ENCODE measurements at places on chromosomes 3 and 15.

- no peak for DNase-seq
These were observed 135.8 kb downstream of the LRRK1 start for GRCh38 chr15:101054991-101055390.

- no peak for DNase-seq
These were observed 542.5 kb upstream of the UBE2E2 start for GRCh38 chr3:22660606-22661005.

DNA sequence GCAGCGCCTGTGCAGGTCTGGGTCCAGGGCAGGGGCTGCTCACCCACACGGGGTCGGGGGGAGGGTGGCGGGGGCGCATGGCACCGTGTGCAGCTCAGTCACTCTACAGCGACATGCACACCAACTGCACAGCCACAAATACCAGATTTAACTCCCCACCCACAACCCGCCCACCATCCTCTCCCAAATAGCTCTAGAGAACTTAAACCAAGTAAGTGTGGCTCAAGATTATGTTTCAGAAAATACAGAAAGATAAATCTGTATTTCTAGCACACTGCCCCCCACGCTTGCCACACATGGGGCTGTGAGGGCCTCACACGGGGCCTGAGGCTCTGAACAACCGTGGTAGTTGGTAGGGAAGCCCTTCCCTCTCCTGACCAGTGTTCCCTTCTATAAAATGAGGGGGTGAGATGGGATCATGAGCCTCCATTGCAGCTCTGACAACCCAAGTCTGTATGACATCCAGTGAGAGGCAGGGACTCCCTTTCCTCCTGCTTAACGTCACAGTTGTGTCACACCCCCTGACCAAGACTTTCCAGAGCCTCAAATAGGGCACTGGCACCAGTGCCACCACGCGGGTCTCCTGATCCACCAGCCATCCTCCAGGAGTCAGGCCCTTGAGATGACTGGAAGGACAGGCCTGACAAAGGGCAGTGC is 23.1 kb downstream of the POC1A start:
- no peak for DNase-seq

DNA sequence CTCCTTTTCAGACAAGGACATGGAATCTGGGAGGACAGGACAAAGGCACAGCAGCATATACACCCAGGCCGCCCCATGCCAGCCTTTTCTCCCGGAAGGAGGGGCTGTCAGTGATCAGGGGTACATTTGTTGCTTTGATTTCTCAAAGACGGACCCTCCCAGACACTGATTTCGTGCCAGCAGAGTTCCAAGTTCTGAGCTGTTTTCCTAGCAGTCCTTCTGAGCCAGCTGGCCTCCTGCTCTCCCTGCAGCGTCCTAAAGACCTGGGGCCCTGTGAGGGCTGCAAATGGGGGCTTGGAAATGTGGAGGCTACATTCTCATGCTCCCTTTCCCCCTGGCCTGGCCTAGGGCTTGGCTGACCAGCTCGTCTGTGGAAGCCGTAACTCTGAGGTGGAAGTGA is 22.3 kb downstream of the CTSH start:
- DNase-seq, result no peak

DNA sequence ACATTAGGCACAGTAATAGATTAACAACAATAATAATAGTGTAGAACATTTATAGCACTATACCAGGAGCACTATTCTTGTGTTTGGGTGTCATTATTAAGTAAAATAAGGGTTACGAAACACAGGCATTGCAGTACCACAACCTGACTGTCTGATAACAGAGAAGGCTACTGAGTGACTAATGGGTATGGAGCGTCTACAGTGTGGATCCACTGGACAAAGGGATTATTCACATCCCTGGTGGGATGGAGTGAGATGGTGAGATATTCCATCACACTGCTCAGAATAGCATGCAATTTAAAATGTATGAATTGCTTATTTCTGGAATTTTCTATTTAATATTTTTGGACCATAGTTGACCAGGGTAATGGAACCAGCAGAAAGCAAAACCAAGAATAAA is 18.2 kb downstream of the MINDY4B start:
- no peak for DNase-seq

GRCh38 chr3:31417486-31417885 is 115.2 kb upstream of the STT3B start:
- no peak for DNase-seq

DNA sequence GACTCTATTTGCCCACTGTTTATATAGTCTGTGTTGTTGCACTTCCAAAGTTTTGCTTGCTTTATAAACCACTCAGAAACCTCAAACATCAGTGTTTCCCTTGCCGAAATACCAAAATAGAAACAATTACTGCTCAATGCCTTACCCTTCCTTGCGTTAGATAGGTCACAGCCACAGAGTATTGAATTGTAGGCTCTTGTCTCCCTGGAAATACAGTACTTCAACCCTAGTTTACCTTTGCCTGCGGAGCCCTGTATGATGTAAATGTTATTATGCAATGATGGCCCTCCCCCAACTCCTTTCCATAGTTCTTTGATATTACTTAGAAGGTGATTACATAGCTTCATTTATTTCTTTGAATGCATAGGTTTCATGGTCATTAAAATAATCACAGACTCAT is 44.2 kb downstream of the SOX2 start:
- DNase-seq, result no peak

GRCh38 chr15:92570391-92570790 is 85.2 kb downstream of the FAM174B start:
- no peak for DNase-seq

GRCh38 chr15:53875139-53875538 is 103.1 kb upstream of the UNC13C start:
- DNase-seq, result no peak

DNA sequence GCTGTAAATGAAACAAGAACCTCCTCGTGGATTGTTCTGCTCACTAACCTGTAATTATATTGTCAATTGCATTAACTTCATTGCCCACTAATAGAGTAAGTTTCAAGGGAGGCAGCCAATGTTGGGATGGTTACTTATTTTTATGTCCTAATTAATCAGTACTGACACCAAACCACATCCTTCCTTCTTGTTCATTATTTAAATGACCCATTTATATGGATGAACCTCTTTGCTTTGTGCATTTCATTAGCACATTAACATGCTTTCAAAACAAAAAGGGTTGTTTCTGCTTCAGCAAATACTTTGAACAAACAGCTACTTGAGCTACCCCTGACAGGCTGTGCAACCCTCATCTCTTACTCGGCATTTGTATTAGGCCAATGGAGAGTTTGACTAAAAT is 374.2 kb downstream of the MECOM start:
- DNase-seq, result no peak

GRCh38 chr15:77173487-77173886 is 102.6 kb upstream of the TSPAN3 start:
- no peak for DNase-seq

DNA sequence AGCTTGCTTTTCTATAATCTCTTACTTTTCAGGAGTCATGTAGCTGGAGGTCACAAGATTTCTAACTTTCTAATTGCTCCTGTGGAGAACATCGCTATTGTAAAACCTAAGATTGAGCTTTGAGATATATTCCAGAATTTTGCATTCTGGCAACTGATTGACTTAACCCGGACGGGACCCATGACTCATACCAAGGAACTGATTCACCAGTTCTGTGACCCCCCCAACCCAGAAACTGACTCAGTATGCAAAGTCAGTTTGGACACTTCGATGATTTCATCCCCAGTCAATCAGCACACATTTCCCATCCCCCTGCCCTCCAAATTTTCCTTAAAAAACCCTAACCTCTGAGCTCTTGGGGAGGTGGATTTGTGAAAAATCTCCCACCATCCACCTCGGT is 396.5 kb upstream of the GBE1 start:
- DNase-seq, result no peak

- DNase-seq, result no peak
These were observed 22.5 kb downstream of the PXK start for GRCh38 chr3:58355179-58355578.

DNA sequence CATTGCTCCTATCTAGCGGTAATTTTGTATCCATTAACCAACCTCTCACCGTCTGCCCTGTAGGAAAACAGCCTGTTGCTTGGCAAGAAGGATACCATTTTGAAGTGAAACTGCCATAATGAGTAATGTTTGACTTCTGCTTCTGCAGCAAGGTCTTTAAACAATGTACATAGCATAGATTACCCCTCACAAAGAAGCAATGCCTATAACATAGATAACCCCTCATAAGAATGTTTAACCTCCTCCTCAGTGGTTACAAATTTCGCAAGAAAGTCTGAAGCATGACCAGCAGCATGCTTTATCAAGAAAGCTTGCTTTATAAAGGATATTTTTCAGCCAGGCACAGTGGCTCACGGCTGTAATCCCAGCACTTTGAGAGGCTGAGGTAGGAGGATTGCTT is 61.2 kb upstream of the MFGE8 start:
- no peak for DNase-seq

DNA sequence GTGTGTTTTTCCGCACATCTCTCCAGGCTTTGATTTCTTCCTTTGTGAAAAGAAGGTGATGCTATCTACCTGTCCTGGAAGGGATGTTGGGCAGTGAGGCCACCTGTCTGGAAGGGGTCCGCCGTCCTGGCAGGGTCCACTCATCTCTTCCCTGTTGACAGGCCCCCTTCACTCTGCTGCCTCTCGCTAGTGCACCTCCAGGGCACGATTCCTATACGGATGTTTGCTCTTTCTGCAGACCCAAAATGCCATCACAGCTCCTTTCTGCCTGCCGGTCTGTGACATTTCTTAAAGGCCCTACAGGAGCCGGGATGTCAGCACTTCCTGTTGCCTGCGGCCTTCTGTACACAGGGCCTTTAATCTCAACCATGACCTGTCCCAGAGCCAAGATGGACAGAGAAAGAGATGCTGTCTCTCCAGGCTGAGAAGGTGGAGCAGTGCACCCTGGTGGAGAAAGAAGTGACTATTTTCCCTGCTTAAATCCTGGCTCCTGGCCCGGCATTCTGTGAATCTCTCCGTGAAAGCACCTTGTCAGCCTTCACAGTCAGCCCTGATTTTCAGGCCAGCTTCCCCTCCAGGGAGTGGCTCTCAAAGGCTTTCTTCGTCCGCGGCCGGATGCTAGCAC is 7.4 kb downstream of the FAM3D start:
- DNase-seq, result no peak

- no peak for DNase-seq
These were observed 11.5 kb upstream of the RPS17 start for GRCh38 chr15:82551646-82552247.

- no peak for DNase-seq
These were observed 8.6 kb upstream of the TEX9 start for GRCh38 chr15:56356616-56357015.

- DNase-seq, result peak; percentile 6
These were observed 28.9 kb upstream of the ICE2 start for GRCh38 chr15:60507596-60508424.

DNA sequence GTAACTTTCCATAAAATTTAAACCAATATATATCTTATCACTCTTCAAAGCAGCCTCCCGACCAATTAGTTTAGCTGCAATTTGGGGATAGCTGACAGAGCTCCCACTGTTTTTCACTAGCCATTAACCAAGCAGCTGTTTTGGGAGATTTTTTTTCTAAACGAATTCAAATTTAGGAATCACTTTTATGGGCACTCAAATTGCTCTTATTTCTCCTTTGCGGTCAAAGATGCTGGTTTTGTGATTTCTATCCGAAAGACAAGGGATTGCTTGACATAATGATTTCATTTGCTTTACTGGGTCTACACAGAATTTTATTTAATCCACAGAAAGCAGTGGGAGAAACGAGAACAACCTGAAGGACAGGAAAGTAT is 505.7 kb upstream of the IL12A start:
- no peak for DNase-seq

DNA sequence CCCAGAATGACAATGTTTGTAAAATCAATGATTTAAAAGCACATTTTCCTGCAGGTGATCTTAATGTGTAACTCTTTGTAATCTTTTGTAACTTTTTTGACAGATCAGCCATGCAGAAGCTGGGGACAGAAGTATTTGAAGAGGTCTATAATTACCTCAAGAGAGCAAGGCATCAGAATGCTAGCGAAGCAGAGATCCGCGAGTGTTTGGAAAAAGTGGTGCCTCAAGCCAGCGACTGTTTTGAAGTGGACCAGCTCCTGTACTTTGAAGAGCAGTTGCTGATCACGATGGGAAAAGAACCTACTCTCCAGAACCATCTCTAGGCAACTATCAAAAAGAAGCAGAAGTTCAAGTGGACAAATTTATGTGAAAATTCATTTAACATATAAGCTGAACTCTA is 32.1 kb upstream of the NUDT16 start:
- DNase-seq, result no peak

- no peak for DNase-seq
These were observed 24.5 kb downstream of the RSRC1 start for GRCh38 chr3:158134363-158134762.

- no peak for DNase-seq
These were observed 75.3 kb downstream of the P2RY1 start for GRCh38 chr3:152910211-152910610.

DNA sequence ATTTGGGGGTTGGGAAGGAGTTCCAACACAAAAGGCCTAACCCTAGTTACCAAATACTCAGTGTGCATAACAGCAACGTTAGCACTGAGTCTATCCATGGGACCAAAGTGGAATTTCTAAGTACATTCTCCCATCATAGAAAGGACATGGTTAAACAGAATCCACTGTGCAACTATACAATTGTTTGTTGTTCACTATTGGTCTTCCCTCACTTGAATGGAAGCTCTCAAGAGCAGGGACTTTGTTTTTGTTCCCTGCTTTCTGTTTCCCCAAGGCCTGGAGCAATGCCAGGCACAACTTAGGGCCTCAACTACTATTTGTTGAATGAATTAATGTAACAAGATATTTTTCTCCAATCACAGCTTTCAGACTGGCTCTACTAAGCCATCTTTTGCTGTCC is 25.6 kb downstream of the COL8A1 start:
- no peak for DNase-seq
